ENCODE measurements at places on chromosomes 1 and 21.

- DNase-seq: no peak
Measured at GRCh38 chr1:116987256-116987555, 14.4 kb upstream of the CD101 start.

DNA sequence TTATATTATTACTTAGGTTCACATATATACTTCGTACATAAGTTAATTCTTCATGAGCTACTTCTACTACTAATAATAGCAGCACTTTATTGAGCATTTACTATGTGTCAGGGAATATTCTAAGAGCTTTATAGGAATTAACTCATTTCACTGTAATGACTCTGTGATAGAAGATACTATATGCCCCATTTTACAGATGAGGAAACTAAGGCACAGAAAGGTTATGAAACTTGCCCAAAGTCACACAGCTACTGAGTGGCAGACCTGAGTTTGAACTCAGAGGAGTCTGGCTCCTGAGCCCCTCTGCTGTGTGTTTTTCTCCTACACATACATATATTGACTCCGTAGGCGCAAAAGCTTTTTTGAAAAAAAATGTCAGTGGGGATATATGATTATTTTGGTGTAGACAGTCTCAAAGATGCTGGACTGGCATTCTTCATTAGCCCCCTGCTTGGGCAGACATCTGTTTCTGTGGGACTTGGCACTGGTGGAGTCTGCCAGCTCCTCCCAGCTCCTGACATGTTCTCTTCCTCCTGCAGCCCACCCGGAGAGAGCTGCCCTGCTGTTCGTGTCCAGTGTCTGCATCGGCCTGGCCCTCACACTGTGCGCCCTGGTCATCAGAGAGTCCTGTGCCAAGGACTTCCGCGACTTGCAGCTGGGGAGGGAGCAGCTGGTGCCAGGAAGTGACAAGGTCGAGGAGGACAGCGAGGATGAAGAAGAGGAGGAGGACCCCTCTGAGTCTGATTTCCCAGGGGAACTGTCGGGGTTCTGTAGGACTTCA is 70.9 kb downstream of the TCP10L start:
- DNase-seq: no peak

GRCh38 chr1:14602136-14602535 is 3.7 kb downstream of the KAZN start:
- peak; percentile 18 for DNase-seq

- DNase-seq: no peak
Measured at GRCh38 chr1:230820568-230820967, 47.8 kb downstream of the C1orf198 start.

All from heart right ventricle (tissue), 16 donors.